ENCODE measurements at places on chromosomes 5 and 9.

DNA sequence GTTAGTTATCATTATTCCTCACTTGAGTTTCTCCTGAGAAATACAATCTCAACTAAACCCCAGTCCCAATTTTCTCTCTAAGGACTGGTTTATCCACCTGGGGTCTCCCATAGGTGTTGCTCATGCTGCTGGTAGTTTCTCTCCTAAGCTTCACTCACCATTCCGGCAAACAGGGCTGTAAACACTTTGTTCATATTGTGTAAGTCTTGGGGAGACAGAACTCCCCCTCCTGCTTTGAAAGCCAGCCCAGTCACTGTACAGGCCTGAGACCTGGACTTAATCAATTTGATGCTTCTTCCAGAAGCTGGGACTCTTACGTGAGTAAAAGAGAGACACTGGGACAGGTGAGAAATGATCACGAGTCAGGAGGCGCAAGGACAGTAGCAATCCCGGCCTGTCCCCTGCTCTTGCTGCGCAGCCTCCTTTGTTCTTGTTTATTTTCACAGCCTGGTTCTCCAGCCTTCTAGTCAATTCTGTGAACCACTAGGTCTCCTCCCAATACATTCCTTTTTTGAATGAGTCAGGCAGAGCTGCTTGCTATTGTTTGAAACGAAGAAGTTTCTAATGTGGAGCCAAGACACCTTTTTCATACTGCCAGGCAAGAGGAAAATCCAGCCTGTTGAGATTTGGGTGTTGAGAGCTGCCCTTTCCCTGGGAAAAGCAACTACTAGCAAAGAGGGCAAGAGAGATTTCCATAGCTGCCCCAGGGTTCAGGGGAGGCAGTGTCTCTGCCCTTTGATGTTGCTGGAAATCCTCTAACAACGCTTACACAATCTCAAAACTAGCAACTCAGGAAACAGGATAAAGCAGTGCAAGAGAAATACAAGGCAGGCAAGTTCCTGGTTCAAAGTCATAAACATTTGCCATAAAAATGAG, 9.2 kb upstream of the SHROOM1 start:
- DNase-seq, result no peak

GRCh38 chr5:76490960-76491359, 87.9 kb downstream of the IQGAP2 start:
- no peak for DNase-seq

GRCh38 chr9:81234924-81235610, 454.3 kb downstream of the TLE1 start:
- DNase-seq, result no peak

DNA sequence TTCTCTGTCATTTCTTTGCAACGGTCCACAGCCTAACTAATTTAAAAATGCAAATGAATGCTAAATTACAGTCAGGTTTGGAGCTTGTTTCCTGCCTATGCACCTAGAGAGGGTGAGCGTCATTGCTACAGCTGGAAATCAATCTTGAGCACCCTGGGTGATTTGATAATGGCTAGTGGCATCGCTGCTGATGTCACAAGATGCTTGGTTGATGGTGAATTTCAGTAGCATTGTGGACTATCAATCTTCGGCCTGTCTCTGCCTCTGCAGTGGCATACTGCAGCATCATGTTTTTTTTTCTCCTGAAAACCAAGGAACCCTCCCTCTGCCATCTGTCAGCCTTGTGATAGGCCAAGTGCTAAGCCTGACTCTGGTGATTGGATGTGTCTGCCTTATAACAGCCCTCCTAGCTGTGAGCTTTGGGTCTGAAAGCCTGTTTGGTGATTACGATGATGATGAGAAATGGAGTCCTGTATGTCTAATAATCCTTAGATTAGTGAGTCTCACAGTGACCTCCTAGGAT, 75.3 kb downstream of the NMUR2 start:
- DNase-seq, result no peak

DNA sequence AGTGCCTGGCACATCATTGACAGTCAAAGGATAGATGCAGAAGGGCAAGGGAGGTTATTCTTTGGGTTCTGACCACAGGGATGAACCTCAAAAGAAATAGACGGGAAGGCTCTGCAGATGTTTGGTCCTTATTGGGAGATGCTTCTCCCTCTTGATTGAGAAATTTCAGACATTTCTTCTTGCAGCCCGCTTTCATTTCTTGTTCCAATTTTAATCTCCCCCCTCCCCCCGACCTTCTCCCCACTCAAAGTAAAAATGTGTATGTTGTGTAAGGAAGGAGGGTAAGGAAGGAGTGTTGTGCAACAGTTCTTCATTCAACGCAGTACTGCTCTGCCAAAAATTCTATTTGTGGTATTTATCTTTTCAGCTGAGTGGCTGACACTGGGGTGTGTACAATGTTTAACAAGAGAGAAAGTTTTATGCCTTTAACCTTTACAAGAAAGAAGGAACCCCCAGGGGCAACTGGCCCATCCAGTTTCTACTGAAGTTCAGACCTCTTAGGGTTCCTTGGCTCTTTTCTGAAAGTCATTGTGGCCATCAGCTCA, 46.3 kb upstream of the TNFSF15 start:
- no peak for DNase-seq

DNA sequence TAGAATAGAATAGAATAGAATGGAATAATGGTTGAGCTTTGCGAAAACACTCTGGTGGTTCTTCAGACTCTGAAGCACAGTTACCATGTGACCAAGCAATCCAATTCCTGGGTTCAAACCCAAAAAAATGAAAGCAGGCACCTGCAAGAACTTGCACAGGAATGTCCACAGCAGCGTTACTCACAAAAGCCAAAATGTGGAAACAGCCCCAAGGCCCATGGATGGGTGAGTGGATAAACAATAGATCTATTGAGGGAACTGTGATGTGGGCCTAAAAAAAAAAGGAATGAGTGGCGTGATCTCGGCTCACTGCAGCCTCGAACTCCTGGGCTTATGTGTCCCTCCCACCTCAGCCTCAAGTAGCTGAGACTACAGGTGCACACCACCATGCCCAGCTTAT, 21.4 kb upstream of the TMEM250 start:
- no peak for DNase-seq

- DNase-seq, result no peak
Observed at GRCh38 chr9:33065157-33066076, 11.1 kb downstream of the SMU1 start.

DNA sequence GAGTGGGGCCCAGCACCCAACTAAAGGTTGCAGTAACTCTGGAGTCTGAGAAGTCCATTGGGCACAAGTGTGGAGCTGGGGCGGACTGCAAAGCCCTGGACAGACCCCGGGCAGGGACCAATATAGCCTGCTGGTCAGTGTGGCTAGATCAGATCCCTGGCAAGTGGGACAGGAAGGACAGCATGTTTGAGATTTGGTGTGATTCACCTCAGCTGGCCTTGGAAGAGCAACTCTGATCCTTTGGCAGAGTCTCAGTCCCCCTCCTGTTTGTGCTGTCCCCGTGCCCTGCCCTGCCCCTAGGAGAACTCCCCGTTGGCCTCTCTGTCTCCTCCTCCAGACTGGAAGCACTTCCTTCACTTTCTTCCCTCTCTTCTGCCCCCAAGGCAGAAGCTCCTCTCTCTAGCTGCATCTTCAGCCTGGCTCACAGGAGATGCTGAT, 255.3 kb downstream of the FSTL4 start:
- no peak for DNase-seq

DNA sequence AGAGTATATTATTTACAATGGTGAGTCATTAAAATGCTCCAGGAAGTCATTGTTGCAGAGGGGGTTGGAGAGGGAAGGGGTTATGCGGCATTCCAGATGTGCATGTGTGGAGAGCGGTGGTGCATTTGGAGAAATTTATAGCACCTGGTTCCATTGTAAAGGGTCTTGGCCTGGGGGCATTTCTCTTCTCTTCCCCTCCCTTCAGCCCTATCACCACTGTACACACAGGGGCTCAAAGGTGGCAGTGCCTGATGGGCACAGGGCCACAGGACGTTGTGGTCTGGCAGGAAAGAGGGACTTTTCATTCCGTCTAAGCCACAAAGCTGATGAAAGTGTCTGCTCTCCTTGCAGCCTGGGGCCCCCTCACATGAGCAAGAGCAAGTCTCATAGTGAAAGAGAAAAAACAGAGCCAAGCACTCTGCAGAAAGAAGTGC, 442.4 kb upstream of the ZNF462 start:
- peak; percentile 19 for DNase-seq
